ENCODE measurements at places on chromosomes 4 and X. TPM values are rescaled to one million over a fixed set of nuclear protein-coding genes. Genes with fewer than 3 reads are reported as not detected.

CCSER1 gene
- total RNA-seq, result 23.8 TPM

PRDM5 gene
- 7.8 TPM for total RNA-seq

GPRIN3 gene
- total RNA-seq, result 3.8 TPM

PSAPL1 gene
- not detected for total RNA-seq

AR gene
- 0.67 TPM for total RNA-seq
